Right cardiac atrium (tissue), 5 donors: ENCODE measurements at places on chromosomes 5 and 9. TPM values are rescaled to one million over a fixed set of nuclear protein-coding genes. Genes with fewer than 3 reads are reported as not detected.

Gene SPATA24
- 34.6 TPM for polyA plus RNA-seq

Gene GFI1B
- polyA plus RNA-seq, result 0.16 TPM

Gene ENHO
- 3.2 TPM for polyA plus RNA-seq

Gene FIBCD1
- polyA plus RNA-seq, result 1.2 TPM

Gene C5orf52
- not detected for polyA plus RNA-seq

Gene WDR41
- polyA plus RNA-seq, result 14.6 TPM

Gene ADRB2
- 2.4 TPM for polyA plus RNA-seq

Gene PCDHB16
- polyA plus RNA-seq, result 1.3 TPM

Gene CNTNAP3
- 5.5 TPM for polyA plus RNA-seq

Gene PHF24
- 0.07 TPM for polyA plus RNA-seq

Gene GABRA6
- not detected for polyA plus RNA-seq

DNA sequence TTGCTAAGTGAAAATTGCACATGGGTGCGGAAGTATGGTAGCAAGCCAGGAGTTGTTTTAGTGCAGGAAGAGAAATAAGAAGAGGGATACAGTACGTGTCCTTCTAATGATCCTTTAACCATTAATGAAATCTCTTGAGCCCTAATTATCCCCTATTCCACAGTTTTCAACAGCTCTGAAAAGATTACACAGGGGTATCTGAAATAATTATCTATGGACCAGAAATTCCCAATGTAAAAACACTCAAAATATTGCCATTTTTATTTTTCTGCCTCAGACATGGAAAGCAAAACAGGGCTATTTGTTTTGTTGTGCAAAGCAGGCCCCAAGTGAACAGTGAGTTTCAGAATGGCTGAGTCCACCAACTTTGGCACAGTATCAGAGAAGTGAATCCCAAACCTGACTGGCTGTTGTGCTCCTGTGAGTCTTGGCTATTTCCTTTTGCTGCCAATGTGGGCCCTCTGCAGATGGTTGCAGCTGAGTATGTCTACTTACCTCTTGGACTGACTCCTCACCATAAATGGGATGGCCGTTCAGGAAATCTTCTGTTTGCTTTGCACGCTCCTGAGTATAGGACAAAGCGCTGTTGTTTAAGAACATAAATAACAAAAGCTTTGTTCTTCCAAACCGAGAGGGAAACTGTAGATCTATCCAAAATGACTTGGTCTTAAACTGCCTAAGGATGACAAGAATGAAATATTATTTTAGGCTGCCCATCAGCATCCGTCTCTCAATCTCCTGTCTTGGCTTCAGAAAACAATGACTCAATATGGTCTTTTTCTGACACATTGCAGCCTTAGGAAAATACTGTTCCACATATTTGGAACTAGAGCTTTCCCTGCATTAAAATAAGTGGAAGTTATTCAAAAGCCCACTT lies 204.1 kb downstream of the DEPDC1B start:
- DNase-seq, result no peak

GRCh38 chr5:169095976-169096375 lies 205.0 kb downstream of the SLIT3 start:
- DNase-seq, result no peak

DNA sequence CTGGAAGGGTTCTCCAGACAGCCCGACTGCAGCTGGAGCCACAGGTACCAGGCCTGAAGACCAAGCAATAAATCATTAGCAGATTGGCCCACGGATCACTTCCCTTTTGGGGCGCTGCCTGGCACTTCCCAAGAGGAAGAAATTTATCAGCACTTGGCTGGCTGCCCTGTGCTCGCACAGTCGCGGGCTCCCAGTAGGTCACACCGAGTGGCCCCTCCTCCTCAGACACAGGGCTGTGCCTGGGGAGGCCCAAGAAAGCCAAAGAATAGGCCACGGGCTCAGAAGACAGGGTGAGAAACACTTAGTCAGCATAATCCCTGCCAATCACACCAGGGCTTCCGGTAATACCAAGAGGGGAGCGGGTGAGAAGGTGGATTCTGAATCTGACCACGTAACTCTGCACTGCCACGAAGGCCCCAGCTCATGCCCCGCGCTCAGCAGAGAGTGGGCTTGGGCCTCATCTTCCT lies 115.7 kb upstream of the MSX2 start:
- DNase-seq, result peak; percentile 81

DNA sequence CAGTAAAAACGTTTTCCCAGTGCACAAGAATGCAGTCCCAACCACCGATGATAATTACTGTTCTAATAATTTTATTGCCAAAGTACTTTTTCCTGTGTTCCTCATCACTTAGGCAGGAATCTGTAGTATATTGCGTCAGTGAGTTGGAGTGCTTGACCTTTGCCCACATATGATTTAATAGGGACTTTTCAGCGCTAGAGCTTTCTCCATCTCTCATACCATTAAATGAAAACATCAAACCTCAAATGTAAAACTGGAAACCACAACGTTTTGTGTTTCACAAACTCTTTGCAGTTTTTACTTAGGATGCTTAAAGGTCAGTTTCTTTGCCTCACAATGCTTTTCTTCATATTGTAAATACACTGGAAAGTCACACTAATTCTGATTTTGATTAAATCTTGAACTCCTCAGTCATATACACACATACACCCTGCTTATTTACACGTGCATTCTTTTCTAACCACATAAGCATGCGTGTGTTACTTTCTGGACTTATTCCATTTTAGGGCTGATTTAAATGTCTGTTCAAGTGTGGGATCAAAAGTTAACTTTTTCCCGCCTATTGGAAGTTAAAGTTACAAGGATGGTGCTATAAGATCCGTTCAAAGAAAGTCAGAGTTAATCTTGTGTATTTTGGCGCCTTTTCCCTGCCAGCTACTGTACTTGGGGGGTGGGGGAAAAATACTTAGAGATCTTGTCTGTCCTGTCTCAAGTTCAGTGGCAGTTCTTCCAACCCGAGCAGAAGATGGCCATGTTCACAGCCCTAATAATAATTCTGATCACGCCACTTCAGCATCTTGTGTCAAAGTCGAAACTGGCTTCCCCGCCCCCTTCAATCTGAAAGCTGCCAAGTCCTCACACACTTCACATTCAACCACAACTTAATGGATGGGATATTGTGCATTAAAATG lies 6.6 kb upstream of the NFIB start:
- DNase-seq, result peak; percentile 66

DNA sequence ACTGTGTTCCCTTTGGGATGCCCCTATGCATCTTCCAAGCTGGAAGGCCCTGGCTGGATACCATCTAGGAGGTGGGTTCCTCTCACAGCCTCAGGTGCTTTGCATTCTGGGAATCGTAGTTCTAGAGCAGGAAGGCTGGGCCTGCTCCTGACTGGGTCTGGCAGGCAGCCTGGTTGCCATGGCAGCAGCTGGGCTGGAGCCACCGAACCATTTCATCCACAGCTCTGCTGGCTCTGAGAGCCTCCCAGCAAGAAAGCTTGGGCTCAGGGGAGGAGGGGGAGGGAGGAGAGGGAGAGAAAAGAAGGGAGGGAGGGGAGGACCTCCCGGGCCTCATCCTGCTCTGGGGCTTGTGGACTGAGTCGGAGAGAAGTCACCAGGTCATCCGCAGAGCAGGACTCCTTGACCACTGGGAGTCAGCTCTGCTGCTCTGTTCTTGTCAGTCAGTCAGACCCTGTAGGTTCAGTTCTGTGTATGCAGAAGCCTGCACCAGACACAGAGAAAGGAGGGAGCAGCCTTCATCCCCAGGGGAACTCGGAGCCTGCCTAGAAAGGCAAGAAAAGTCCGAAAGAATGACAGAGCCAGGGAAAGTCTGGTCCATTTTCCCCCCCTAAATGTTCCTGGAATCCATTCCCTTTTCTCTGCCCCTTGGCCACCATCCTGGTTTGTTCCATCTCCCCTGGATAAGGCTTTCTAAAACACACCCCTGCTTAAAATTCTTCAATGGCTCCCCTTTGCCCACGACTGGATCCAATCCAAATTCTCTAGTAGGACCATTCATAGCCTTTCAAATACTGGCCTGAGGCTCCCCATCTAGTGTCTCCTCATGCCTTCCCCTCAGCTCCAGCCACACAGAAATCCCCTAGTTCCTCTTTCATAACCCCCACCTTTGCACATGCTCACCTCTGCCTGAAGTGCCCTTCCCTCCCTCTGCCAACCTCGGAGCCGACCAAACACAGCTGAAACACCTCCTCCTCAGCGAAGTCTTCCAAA lies 65.4 kb upstream of the ARAP3 start:
- DNase-seq, result peak; percentile 93

DNA sequence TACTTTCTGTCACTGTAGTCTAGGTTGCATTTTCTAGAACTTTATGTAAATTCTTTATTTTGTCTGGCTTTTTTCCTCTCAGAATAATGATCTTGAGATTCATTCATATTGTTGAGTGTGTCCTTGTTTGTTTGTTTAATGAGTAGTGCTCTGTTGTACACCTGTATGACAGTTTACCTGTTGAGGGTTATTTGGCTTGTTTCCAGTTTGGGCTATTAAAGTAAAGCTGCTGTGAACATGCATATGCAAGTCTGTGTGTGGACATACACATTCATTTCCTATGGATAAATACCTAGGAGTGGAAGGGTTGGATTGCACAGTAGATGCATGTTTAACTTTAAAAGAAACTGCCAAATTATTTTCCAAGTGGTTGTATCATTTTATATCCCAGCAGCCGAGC lies 30.4 kb downstream of the MVB12B start:
- no peak for DNase-seq

DNA sequence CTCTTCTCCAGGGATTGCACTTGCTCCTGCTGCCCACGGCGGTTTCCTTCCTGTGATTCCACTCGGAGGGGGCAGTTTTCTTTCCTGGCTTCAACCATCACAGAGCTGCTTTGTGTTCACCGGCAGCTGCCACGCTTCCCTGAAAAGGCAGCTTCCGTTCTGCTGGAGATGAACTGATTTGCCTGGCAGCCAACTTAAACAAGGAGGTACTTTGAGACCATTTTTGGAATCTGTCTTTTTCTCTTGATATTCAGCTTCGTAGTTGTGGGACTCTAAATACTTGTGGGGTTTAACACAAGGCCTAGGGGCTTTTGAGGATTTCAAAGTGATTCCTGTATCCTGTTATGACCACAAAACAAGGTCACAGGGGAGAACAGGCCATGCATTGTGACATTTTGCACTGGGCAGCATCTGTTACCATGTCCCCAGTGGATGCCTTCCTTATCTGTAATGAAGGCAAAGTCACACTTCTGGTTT lies 192.0 kb downstream of the MTRR start:
- no peak for DNase-seq

DNA sequence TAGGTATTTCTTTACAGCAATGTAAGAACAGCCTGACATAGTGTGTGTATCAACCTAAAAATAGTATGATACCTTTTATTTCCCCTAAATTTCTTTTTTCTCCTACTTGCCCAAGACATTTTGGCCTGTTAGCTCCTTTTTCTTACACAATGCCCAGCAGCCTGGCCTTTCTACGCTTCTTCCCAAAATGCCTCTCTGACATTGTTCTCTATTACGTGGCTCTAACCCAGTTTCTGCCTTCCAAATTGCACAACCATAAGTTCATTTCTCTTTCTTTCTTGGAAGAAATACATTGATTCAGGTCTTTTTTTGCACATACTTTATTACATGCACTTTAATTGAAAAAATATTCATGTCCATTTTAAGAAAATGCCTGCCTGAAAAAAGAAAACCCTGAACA lies 408.2 kb downstream of the PRR16 start:
- no peak for DNase-seq

DNA sequence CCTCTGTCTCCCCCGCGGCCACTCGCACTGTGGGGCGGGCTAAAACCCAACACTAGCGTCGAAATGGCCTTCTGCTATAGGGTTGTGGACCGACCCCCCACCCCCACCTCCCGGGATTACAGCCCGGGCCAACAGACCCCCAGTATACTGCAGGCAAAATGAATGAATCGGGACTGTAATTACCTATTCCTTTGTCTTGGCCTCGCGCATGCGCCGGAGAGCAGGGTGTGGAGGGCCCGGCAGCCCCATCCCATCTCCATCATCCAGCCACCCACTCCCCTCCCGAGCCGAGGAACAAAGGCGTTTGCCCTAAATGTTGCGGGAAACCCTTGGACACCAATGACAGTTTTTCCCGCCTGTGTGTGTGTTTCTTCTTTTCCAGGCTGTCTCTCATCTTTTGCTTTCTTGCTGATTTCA lies 1.6 kb downstream of the BASP1 start:
- DNase-seq, result no peak

- DNase-seq, result peak; percentile 87
Observed at GRCh38 chr9:128689293-128689774, 312 bp downstream of the SET start.

DNA sequence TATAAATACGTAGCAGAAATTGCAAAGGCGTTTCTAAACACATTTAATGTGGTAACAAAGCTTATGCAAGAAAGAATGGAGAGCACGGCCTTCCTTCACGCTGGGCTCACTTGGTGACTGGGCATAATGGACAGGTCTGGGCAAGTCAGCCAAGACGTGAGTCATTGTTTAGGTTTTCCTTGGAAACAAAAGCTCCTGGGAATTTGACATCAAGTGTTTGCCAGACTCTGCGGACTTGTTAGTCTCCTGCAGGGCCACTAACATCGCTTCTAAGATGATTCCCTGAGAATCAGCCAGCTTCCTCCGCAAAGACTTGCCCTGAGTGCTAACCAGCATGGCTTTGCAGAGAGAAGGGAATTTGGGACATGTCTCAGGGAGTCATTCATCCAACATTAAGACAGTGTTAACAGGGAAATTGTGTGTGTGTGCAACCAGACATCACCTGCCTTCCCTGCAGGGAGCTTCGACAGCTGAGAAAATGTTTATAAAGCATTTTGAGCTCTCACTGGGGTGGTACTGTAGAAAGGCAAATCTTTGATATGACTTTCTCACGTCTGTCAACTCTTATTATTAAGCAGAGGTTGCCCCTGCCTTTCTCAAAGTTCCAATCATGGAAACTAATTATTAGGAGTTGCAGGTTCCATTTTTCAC lies 182.5 kb downstream of the NTRK2 start:
- DNase-seq, result no peak

GRCh38 chr5:102937894-102938293 lies 182.0 kb downstream of the GIN1 start:
- DNase-seq, result no peak

DNA sequence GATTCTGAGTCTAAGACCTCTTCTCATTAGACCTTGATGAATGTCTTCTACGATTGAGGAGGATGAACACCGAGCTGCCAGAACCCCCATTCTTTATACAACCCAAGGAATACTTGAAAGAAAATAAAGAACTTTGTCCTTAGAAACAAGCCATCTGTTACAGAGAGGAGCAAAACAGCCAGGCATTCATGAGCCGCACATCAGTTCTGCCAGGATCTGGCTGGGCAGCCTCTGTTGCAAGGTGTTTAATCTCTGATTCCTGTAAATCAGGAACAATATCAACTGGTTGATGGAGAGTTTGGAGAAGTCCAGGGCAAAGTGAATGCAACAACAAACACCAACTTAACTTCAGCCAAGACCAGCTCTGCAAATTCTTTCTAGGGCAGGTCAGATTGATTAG lies 165.5 kb upstream of the DMAC1 start:
- no peak for DNase-seq

GRCh38 chr5:136087961-136088871 lies 44.4 kb upstream of the SMAD5 start:
- DNase-seq, result peak; percentile 92

- DNase-seq, result peak; percentile 84
Observed at GRCh38 chr5:2751592-2752021, at the start of gene IRX2. IRX2 (minus strand) TSS chr5:2751677; CDS start chr5:2751413, 264 bp downstream.

- no peak for DNase-seq
Observed at GRCh38 chr5:102815540-102816332, 60.6 kb downstream of the PAM start.

- DNase-seq, result peak; percentile 82
Observed at GRCh38 chr9:13863112-13863511, 450.8 kb downstream of the NFIB start.
